Daoy (cell line): ENCODE measurements at places on chromosomes 6 and 20.

DNA sequence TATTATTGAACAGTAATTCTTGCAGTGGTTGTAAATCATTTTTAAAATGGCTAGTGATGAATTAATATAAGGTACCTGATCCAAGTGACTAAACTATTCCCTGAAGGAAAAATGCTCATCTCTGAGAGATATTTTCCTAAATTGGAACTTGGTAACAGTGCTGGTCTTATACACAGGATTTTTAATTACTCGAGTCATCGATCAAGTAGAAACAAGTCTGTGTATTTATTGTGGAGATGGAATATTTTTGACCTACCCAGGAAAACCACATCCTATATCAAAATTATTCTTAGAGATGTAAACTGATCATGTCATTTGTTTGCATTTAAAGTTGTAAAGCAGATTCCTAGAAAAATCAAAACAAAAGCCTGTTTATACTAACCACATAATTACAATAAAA, 166.9 kb downstream of the MOXD1 start:
- no peak for DNase-seq

DNA sequence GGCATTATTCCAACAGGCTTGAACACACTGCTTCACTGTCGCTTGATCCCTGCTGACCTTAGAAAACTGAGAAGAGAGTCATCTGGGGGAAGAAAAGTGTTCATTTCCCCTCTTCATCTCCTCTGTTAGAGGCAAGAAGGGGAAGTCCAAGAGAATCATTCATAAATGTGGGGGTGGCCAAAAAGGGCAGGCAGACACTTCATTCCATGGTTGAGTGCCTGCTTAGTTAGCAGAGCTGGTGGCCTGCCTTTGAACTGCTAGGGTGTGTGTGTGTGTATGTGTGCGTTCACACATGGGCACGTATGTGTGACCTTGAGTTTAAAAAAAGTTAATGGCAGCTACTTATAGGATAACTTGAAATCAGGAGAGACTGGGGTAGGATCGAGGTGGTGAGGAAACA, 39.4 kb upstream of the RFPL4B start:
- DNase-seq, result peak; percentile 41

DNA sequence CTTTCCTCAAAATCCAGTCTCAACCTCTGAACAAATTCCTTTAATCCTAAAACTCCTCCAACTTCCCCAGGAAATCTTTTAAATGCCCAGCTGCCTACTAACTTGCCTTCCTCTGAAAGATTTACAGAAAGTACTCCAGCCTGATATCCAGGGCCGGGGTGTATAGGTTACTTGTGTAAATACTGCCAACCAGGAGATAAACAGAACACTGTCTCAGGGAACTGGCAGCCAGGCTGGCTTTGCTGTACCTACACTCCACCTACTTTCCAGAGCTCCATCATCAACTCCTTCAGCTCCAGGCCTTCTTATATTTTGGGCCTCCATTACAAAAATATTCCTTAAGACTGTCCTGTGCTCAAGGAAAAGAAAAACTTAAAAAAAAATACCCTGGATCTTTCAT, 85.9 kb downstream of the CEP162 start:
- no peak for DNase-seq

GRCh38 chr6:11492464-11493290, 44.9 kb upstream of the TMEM170B start:
- no peak for DNase-seq

DNA sequence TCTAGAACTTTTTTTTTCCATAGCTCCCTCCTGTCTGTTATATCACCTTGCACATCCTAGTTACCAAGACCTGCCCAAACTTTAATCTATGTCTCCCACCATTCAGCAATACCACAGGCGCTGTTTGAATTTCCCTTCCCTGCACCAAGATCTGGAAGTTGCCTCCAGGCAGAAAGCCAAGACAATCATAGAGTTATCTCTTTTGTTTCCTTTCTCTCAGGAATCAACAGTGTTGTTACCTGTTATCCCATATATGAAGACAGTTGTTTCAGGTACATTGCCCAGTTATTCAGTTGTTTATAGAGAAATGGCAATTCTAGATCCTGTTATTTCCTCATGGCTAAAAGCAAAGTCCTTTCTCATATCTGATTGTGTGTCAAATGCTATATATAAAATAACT, 63.2 kb downstream of the PDSS2 start:
- DNase-seq, result no peak
